ENCODE measurements at places on chromosomes 2 and 18.

- no peak for DNase-seq
Measured at GRCh38 chr2:60440079-60440766, 113.2 kb downstream of the BCL11A start.

GRCh38 chr18:13316063-13316462, 97.5 kb downstream of the LDLRAD4 start:
- no peak for DNase-seq

- no peak for DNase-seq
Measured at GRCh38 chr2:85889627-85890281, 964 bp upstream of the ST3GAL5 start.

DNA sequence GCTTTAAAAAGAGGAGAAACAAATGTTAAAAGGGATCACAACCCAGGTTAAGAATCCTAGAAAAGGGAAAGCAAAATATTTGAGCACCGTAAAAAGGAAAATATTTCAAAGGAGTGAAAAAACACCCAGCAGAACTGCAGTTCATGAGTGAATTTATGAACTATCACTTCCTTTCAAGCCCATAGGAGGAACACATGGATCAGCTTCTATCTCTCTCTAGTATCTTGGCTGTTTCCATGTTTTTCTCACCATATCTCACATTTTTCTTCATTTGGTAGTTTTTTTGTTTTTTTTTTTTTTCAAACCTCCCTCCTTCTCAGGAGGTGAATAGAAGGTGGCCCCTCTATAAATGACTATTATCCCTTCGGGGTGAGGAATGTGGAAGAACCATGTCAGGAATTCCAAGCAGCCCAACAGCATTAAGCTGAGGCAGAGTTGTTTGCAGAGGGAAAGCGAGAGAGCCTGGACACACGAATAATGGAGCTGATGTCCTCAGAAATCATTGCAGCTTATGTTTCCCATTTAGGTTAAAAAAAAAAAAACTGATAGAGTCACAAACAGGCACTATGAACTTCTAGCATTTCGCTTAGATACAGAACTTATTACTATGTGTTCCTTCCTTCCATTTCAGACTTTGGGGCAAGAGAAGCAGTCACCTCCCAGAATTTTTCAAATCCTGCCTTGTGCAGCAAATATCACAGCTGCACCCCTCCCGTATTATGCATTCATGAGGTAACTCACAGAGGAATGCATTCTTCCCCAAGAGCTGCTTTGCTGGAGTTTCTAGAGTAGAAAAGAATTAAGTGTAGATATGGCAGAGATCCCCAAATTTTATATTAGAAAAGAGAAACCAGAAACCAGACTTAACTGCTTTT, 315.6 kb downstream of the IRS1 start:
- no peak for DNase-seq

DNA sequence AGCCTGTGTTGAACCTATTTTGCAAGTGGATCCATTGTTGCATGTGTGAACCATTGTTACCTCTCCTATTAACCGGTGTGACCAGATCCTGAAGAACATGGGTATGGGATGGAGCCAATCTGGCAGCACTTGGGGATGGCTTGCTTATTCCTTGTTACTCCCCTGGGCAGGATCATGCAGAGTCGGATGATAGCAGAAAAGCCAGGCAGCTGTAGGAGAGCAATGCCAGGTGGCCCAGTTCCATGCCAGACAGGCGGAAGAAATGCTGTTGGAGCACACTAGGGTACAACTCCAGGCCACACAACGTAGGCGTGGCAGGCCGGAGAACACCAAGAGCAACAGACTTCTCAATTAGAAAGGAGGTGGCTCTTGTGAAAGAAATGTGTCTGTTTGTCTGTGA, 16.3 kb upstream of the MYO1B start:
- DNase-seq, result no peak

GRCh38 chr18:65768120-65768778, 17.4 kb downstream of the CDH7 start:
- DNase-seq, result no peak

DNA sequence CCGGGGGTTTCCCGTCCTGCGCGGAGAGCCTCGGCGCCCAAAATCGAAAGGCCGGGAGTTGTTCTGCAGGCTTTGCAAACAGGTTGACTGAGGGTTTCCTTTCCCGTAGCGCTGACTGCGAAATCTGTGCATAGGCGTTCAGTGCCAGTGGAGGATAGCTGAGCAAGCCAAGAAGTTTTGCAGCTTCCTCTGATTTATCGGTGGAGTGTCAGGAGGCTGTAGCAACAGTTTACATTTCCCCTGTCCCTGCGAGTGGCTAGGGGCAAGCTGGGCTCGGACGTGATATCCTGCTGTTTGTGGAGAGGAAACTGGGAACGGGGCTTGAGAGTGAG, 694 bp downstream of the THSD7B start:
- no peak for DNase-seq

DNA sequence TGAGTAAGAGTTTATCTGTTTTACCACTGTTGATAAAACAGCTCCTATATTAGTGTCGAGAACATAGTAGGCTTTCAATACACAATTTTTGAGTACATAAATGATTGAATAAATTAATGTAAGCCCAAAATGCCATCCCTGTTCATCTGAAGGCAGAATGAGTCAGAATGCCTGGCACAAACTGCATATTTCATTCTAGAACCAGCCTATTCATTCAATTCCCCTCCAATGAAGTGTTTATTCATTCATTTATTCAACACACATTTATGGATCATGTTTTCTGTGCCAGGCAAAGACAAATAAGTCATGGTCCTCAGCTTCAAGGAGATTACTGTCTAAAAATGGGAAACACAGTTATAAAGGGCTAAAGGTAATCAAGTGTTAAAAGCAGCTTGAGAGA, 22.8 kb upstream of the LCLAT1 start:
- no peak for DNase-seq

GRCh38 chr18:44539926-44540325, 140.8 kb upstream of the SETBP1 start:
- DNase-seq, result no peak
